ENCODE measurements at places on chromosomes 2 and 18.
A peak's percentile ranks its signal among the peaks of the same experiment; 100 is the strongest.

DNA sequence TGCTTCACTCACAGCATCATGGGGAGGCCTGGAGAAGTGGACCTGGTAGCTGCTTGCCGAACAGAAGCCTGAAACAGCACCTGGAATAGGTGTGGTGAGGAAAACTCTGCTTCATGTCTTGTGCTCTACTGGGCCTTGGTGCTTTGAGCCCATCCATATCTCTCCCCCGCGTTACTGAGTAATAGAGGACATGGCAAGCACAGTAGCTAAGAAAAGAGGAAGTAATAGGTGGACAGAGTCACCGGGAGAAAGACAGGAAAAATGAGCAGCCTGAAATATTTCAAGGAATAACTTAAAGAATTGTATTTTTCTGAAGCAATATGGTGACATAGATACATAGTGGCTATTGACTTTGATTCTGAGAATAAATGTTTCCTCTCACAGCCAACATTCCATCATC is 14.0 kb upstream of the HNMT start:
- no peak for DNase-seq

DNA sequence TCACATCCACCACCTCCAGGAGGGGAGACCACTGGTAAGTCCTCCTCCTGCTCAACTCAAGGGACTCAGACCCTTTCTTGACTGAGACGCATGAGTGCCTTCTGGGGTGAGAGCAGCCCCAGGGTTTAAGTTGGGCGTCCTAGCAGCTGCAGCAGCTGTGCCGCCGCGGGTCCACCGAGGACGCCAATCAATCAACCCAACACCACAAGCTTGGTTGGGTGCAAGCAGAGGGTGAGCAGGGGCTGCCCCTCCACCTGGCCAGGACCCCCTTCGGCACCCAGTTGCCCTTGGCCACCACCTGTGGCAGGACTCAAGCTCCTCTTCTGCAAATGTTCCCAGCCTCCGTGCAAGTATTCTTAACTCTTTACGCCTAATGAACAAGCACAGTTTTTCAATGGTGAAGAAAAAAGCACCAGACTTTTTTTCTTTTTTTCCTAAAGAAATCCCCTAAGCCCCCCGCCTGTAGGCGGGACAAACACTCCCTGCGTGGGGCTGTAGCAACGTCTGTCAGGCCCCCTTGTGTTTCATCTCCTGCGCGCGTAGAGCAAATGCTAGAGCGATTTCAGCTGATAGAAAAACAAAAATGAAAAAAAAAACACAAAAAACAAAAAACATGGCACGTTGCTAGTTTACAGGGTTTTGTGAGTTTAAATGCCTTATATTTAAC is 197.1 kb downstream of the LOXHD1 start:
- DNase-seq: no peak

GRCh38 chr2:207473049-207473930 is 56.5 kb upstream of the CREB1 start:
- DNase-seq: peak; percentile 40

- DNase-seq: no peak
Measured at GRCh38 chr2:188415754-188416083, 124.0 kb downstream of the GULP1 start.

- no peak for DNase-seq
Measured at GRCh38 chr2:11203480-11203879, 48.2 kb downstream of the SLC66A3 start.

- DNase-seq: no peak
Measured at GRCh38 chr2:42638080-42638784, 69.8 kb downstream of the MTA3 start.

GRCh38 chr2:207408086-207408794 is 121.5 kb upstream of the CREB1 start:
- peak; percentile 96 for DNase-seq

DNA sequence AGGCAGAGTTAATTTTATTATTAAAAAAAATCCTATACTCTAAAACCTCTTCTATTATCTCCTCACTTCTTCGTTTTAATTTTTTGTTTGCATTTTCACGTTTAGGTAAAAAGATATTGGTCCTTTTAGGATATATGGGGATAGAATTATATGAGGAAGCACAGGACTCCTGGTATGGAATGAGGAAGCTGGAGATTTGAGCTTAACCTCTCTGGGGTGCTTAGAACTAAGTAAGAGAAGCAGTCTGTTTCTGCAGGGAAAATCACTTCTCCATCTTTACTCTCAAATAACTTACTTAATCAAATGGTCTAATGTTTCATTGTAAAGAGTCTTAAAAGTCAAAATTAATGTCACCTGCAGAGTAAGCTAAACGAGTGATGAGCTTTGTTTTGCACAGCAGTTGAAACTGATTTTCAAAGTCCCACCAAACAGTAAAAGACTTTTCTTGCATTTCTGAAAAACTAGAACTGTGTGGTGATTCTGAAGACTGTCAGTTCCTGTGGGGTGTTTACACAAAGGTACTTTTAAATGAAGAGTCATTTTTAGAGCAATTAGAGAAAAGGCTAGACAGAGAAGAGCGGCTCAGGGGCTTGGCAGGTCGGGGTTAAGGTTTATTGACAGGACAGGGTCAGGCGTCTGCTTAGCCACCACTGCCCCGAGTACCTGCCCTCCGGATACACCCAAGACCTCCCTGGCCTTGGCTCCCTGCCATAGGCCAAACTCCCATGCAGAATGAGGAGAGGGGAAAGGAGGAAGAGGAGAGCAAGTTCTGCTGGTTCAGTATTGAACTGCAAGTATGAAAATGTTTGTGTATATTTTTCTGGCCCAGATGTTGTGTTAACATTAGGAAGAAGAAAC is 21.6 kb downstream of the METAP1D start:
- no peak for DNase-seq

DNA sequence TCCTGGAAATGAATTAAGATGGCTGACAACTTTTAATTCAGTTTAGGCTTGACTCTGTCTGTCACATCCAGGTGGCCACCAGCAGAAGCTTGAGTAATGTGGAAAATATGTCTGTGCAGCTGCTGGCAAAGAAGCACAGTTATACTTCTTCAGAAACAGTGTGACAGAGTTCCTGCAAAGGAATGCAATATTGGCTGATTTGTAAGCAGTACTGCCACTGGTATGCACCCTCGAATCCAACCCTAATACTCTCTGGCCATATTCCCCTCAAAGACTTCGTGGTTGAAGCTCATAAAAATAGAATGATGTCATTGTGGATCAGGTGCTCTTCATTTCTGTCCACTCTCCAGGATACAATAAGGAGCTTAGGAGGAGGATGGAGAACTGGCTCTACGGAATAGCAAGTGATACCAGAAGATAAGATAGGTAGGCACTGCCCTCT is 86.2 kb downstream of the METTL8 start:
- DNase-seq: no peak

- no peak for DNase-seq
Measured at GRCh38 chr2:29206941-29207340, 91.7 kb downstream of the CLIP4 start.

GRCh38 chr2:227545990-227546389 is 52.7 kb upstream of the SCYGR2 start:
- no peak for DNase-seq

GRCh38 chr2:169036736-169037440 is 5.8 kb upstream of the ABCB11 start:
- no peak for DNase-seq

DNA sequence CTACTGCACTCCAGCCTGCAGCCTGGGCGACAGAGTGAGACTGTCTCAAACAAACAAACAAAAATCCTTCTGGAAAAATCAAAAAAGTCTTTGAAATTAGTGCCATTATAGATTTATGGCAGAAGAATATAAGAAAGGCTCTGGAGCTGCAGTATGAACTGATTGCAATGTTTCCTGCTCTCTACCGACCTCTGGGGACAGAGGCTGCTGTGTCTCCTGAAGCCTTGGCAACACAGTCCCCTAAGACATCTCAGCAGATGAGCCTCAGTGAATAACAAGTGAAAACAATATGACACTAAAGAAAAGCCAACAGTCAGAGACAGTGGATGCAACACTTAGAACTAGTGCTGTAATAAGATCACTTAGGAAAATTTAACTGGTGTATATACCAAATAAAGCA is 494.9 kb upstream of the LRATD1 start:
- DNase-seq: no peak

- no peak for DNase-seq
Measured at GRCh38 chr2:82320296-82320695, 2015.7 kb upstream of the LRRTM1 start.

- DNase-seq: no peak
Measured at GRCh38 chr18:5518899-5519371, 24.9 kb downstream of the EPB41L3 start.

DNA sequence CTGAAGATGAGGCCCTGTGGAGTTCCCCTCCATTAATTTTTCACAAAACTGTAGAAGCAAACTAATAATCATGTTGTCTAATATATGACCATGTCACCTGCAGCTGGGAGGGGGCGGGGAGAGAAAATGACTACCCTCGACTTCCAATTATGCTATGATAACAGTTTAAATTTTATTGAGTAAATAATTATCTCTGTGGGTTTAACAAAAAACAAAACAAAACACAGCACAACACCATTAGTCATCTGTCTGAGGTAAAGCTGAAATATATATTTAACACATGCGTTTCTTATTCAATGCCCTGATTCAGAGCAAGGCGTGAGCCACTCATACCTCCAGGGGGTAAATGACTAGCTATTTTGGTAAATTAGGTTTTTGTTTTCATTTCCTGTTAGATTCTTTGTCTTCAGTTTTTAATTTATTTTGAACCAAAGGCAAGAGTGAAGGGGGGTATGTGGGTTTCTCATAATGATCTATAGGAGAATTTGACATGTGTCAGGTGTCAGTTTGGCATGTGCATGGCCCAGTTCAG is 77.4 kb upstream of the ZCCHC2 start:
- DNase-seq: no peak

GRCh38 chr2:180983468-180984242 is 3.2 kb downstream of the UBE2E3 start:
- DNase-seq: no peak

DNA sequence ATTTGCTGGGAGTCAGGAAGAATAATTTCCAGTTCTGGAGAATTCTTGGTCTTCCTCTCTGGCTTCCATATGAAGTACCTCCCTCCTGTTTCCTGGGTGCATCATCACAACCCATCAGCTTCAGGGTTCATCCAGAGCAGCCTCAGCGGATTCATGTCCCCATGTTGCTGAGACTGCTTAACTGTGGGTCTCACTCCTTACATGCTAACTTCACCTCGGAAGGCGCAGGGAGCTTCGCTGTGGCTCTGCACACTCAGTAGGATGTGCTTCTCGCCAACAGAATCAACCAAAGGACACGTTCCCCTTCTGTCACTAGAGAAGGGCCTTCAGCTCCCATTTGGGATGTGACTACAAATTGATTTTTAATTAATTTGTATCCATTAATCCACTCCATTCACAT is 24.2 kb downstream of the FBLN7 start:
- no peak for DNase-seq

- no peak for DNase-seq
Measured at GRCh38 chr2:220767591-220768255, 804.4 kb downstream of the EPHA4 start.

GRCh38 chr2:18924386-18924785 is 335.0 kb upstream of the NT5C1B start:
- no peak for DNase-seq

GRCh38 chr18:79386547-79386946 is 9.2 kb upstream of the NFATC1 start:
- no peak for DNase-seq

Measured in NCI-H1092 (cell line).